ENCODE measurements at places on chromosomes 5 and 9.

DNA sequence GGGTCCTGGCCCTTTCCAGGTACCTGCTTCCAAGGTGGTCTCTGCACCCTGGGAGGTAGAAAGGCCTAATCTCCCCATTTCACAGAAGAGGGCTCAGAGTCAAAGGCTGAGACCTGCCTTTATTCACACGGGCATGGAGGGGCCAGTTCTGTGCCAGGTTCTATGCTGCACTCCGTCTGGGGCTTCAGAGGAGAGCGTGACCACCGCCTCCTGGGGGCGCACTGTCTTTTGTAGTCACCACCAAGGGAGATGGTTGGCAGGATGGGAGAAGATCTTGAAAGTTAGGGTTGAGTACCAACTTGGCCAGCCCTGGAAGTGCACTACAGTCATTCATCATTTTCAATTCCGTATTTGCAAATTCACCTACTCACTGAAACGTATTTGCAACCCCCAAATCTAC lies 23.7 kb upstream of the PRDM12 start:
- no peak for DNase-seq

GRCh38 chr9:121463026-121463807 lies 36.4 kb downstream of the GGTA1 start:
- DNase-seq, result no peak

- no peak for DNase-seq
Measured at GRCh38 chr9:80028501-80028900, 456.7 kb downstream of the TLE4 start.

DNA sequence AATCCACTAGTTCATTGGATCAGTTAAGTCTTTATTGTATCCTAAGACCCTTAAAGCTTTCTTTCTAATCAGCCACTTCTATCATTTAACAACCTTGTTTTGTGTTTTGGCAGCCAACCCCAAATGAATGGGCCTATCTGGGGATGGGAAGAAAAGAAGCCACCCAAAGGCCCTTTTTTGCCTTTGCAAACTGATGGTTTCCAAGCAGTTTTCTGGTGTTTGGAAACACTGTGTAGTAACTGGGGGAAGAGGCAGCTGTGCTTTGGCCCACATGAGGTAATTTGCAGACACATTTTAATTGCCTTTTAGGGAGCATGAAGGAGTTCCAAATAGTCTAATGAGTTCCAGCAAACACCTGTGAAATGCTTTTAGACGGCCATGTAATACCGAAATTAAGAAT lies 1751.3 kb upstream of the WWC1 start:
- DNase-seq, result no peak

GRCh38 chr5:169945831-169946261 lies 34.4 kb downstream of the INSYN2B start:
- no peak for DNase-seq

DNA sequence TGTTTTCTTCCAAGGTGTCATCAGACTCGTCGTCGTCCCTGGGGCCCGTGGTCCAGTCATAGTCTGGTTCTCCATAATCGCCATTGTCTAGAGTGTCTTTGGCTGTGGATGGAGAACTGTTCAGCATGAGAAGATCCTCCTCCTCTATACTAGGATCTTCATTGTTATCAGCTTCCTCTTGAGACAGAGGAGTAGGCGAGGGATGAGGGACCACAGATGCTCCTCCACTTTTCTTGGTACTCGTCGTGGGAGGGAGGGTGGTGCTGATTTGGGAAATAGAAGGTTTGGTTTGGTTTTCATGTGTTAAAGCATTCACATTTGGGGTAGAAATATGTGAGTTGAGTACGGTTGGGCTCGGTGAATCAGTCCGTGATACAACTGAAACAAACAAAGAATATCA lies 8.8 kb downstream of the C5orf15 start:
- DNase-seq, result no peak

All from CD4-positive, alpha-beta T cell treated with Interleukin-17A for 1 hour (primary cell).